ENCODE measurements at places on chromosomes 13 and 19. TPM values are rescaled to one million over a fixed set of nuclear protein-coding genes. Genes with fewer than 3 reads are reported as not detected.
A peak's percentile ranks its signal among the peaks of the same experiment; 100 is the strongest.

EVI5L gene
- 5.2 TPM for total RNA-seq

ABCA7 gene
- 15.8 TPM for total RNA-seq

PSG2 gene
- not detected for total RNA-seq

DLL3 gene
- 2.2 TPM for total RNA-seq

GNA15 gene
- total RNA-seq: 134 TPM

ITGBL1 gene
- total RNA-seq: not detected

KLHL26 gene
- total RNA-seq: 12.1 TPM

DNA sequence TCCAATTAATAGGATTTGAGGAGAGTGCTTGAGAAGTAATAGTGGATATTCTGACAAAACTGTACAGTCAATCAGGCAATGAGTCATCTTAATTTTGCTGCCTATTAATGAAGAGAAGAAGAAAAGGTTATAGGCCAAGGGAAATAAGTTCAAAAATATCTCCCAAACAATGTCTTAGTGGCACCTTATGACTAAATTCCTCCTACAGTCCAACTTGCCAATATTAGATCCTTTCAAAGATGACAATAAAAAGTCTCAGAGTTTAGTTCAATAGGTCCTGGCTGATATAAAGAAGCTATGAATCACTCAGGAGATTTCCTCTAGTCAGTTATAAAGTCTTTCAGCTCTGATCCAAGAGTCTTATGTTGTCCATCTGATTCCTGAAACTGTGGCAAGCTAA, 27.9 kb downstream of the UGGT2 start:
- no peaks in the 10 kb centered on the region for H3K27me3 ChIP-seq
- DNase-seq: no peak
- H3K4me1 ChIP-seq: no peaks in the 10 kb centered on the region
- H3K4me3 ChIP-seq: no peak overlapping the region
- H3K36me3 ChIP-seq: no peaks in the 10 kb centered on the region

DNA sequence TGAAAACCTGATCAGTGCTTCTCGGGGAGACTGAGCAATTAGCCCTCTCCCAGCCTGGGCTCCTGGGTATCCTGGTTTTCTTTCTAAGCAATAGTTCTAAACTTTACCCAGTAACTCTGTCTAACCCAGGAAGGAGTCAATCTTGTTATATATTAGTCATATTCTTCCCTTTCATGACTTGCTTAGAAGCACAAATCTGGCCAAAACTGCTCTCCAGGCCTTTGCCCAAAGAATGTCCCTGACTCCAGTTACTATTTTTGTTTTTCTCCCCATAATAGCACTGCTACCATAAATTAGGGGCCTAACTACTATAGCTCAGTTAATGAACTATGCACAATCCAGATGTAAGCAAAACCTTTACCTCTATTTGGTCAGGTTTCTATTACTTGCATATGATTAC, 355.8 kb upstream of the HTR2A start:
- no peaks in the 10 kb centered on the region for H3K27me3 ChIP-seq
- H3K4me1 ChIP-seq: no peaks in the 10 kb centered on the region
- no peak overlapping the region for H3K27ac ChIP-seq
- DNase-seq: no peak
- no peaks in the 10 kb centered on the region for H3K36me3 ChIP-seq

DNA sequence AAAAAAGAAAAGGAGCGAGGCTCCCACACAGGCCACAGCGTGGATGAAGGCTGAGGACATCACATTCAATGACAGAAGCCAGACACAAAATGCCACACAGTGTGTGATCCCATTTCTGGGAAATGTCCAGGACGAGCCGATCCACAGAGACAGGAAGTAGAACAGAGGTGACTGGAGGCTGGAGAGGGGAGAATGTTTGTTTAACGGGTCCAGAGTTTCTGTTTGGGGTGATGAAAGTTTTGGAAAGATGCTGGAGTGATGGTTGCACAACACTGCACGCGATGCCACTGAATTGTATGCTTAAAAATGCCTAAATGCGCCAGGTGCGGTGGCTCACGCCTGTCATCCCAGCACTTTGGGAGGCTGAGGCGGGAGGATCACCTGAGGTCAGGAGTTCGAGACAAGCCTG, 650 bp upstream of the FUT5 start:
- no peaks in the 10 kb centered on the region for H3K36me3 ChIP-seq
- no peak overlapping the region for H3K4me3 ChIP-seq
- H3K27ac ChIP-seq: no peak overlapping the region
- no peaks in the 10 kb centered on the region for H3K4me1 ChIP-seq
- DNase-seq: no peak
- H3K27me3 ChIP-seq: no peaks in the 10 kb centered on the region

- DNase-seq: no peak
- no peaks in the 10 kb centered on the region for H3K27me3 ChIP-seq
- H3K27ac ChIP-seq: no peak overlapping the region
- H3K4me3 ChIP-seq: no peak overlapping the region
- no peaks in the 10 kb centered on the region for H3K4me1 ChIP-seq
- no peaks in the 10 kb centered on the region for H3K36me3 ChIP-seq
Measured at GRCh38 chr13:97945792-97946419, 7.6 kb upstream of the IPO5 start.

DNA sequence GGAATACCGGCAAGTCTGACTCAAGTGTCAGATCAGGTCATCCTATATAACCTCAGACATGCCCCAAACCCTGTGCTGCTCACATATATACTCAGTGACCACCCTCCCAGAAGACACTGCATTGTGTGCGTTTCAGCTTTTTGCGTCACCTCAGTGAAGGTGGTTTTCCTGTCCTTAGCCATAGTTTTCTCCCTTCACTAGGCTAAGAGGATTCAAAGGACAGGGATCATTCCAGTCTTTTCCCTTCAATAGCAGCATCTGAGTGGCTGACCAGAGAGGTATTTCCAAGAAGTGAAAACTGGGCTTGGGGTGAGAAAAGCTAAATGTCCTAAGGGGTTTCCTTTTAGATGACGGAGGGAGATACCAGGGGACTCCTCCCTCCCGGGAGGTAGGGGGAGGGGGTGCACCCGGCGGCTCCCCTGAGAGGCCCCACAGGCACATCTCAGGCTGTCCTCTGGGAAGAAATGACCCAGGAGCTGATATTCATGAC, 12.7 kb upstream of the OR10H1 start:
- H3K36me3 ChIP-seq: no peaks in the 10 kb centered on the region
- H3K27ac ChIP-seq: no peak overlapping the region
- no peaks in the 10 kb centered on the region for H3K4me1 ChIP-seq
- peaks cover 14% of the 10 kb centered on the region for H3K27me3 ChIP-seq
- no peak overlapping the region for H3K4me3 ChIP-seq
- no peak for DNase-seq

- H3K27ac ChIP-seq: peak overlapping the region; percentile 35
- H3K4me3 ChIP-seq: no peak overlapping the region
- DNase-seq: no peak
- peaks cover 6% of the 10 kb centered on the region for H3K4me1 ChIP-seq
- peaks cover 10% of the 10 kb centered on the region for H3K36me3 ChIP-seq
- H3K27me3 ChIP-seq: peaks cover 78% of the 10 kb centered on the region
Measured at GRCh38 chr13:94702181-94703041, 9.9 kb downstream of the SOX21 start.

- peaks cover 39% of the 10 kb centered on the region for H3K36me3 ChIP-seq
- H3K27me3 ChIP-seq: no peaks in the 10 kb centered on the region
- H3K27ac ChIP-seq: peak overlapping the region; percentile 94
- DNase-seq: no peak
- H3K4me3 ChIP-seq: peak overlapping the region; percentile 99
Measured at GRCh38 chr19:57560049-57560491, 407 bp upstream of the ZNF550 start.

DNA sequence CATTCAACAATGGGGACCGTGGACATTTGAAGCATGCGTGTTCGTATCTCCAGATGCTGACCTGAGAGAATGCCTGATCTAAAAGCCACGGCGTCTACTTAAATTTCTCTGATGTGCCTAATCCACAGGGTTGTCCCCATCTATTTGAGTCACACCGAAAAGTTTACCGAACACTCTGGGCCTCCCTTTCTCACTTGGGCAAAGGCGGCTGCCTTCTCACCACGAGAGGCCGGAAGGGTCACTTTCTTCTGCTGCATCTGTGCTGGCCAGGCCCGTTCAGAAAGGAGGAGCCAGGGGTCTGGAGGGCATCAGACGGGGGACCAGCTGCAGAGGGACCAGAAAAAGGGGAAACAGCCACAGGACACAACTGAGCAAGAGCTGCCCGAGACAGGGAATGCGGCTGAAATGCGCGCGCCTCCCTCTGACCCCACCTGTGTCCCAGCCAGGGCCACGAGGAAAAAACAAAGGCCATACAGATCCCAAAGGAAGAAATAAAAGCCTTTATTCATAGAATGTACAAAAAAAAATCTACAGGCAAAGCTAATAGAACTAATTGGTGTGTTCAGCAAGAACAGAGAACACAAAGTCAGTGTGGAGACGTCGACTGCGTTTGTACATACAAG, 71.3 kb upstream of the C13orf46 start:
- H3K4me1 ChIP-seq: peaks cover 30% of the 10 kb centered on the region
- H3K4me3 ChIP-seq: no peak overlapping the region
- H3K27me3 ChIP-seq: no peaks in the 10 kb centered on the region
- no peak for DNase-seq
- peaks cover 36% of the 10 kb centered on the region for H3K36me3 ChIP-seq

DNA sequence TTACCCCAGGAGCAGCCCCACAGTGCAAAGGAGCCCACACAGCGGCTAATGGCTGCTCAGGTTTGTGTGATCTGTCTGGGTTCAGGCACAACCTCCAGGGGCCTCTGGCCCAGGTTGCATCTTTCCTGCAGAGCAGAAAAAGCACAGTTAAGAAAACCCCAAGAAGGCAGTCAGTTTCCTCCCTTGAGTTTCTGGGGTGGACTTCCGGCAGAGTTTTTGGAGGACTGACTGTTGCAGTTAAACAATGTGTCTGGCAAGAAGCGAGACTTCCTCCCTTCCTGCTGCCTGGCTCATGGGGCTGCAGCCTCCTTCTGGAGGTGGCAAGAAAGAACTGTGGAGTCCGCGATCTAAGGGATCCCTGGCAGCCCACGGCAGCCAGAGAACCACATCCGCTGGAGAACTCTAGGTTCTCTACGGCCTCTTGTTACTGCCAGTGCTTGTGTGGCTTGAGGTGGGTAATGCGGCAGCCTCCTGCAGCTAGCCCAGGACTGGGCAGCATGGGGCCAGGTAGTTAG, 114.4 kb downstream of the ZDHHC20 start:
- no peaks in the 10 kb centered on the region for H3K27me3 ChIP-seq
- peak; percentile 82 for DNase-seq
- H3K27ac ChIP-seq: peak overlapping the region; percentile 81
- H3K4me1 ChIP-seq: peaks cover 26% of the 10 kb centered on the region
- H3K4me3 ChIP-seq: peak overlapping the region; percentile 79

GRCh38 chr19:19409631-19410030, 4.2 kb downstream of the GATAD2A start:
- H3K36me3 ChIP-seq: peaks cover 25% of the 10 kb centered on the region
- H3K4me3 ChIP-seq: peak overlapping the region; percentile 28
- no peak overlapping the region for H3K27ac ChIP-seq
- H3K27me3 ChIP-seq: no peaks in the 10 kb centered on the region
- peaks cover 62% of the 10 kb centered on the region for H3K4me1 ChIP-seq

- H3K4me1 ChIP-seq: no peaks in the 10 kb centered on the region
- no peak overlapping the region for H3K27ac ChIP-seq
- DNase-seq: no peak
- no peaks in the 10 kb centered on the region for H3K27me3 ChIP-seq
- H3K36me3 ChIP-seq: no peaks in the 10 kb centered on the region
Measured at GRCh38 chr13:104065328-104065727, 999.1 kb upstream of the SLC10A2 start.

DNA sequence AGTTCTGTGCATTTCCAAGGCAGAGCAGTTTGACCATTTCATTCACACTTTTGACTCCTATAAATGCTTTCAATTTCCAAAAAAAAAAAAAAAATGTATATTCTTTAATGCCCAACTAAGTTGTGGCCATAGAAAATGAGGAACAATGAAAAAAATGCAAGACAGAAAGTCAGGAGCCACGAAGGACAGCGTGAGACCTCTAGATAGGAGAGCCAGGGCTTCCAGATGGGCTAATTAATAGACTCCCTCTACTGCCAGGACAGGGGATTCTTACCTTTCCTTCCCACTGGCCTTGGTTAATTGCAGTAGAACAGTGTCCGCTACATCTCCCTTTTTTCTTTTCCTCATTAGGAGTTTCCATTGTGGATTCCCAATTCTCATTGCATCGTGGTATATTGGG, 8.6 kb downstream of the FPR3 start:
- H3K27me3 ChIP-seq: no peaks in the 10 kb centered on the region
- no peak overlapping the region for H3K4me3 ChIP-seq
- H3K27ac ChIP-seq: no peak overlapping the region
- no peaks in the 10 kb centered on the region for H3K4me1 ChIP-seq
- no peak for DNase-seq

DNA sequence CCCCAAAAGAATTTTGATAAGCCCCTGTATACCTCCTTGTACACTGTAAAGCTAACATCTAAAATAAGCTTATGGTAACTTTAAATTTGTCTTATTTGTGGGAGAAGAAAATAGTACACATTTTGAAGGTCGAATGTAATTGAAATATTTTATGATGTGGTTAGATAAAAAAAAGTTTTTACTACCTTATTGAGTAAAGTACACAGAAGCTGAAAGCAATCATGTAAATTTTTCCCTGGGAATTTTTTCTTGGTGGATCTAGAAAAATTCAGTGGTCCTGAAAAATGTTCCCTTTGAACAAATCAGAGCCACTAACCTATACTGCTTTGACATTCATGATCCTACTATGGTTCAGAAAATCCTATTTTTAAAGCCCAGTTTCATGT, 46.9 kb downstream of the SIPA1L3 start:
- peaks cover 3% of the 10 kb centered on the region for H3K36me3 ChIP-seq

- H3K27ac ChIP-seq: no peak overlapping the region
- DNase-seq: no peak
- H3K27me3 ChIP-seq: no peaks in the 10 kb centered on the region
- H3K36me3 ChIP-seq: no peaks in the 10 kb centered on the region
- H3K4me1 ChIP-seq: no peaks in the 10 kb centered on the region
- H3K4me3 ChIP-seq: no peak overlapping the region
Measured at GRCh38 chr19:32022044-32022640, 323.3 kb upstream of the ZNF507 start.

DNA sequence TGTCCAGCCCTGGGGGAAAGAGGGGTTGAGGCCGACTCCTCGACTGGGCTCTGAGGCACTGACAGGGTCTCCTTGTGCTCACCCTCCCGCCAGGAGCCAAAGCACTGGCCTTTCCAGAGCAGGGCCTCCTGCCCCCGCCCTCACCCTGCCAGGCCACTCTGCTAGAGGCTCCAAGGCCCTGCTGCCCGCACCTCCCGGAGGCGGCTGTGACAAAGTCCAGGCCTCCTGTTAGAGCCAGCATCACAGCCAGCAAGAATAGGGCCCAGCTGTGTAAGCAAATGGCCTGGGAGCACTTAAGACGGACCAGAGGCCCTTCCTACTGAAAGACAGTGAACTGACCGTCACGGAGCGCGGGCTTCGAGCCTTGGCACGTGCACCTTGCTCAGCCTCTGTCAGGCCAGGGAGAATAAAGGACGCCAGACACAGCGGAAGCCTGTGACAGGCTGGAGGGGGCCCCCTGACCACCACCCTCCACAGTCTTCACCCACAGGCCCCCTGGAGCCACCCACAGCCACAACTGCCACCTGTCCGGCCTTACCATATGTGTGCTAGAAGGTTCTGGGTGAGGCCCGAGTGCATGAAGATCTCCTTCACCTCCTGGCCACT, 50.9 kb downstream of the EPS15L1 start:
- no peaks in the 10 kb centered on the region for H3K27me3 ChIP-seq
- peaks cover 31% of the 10 kb centered on the region for H3K36me3 ChIP-seq
- H3K4me1 ChIP-seq: no peaks in the 10 kb centered on the region
- H3K27ac ChIP-seq: no peak overlapping the region
- H3K4me3 ChIP-seq: no peak overlapping the region

GRCh38 chr19:52626915-52627314, 11.2 kb downstream of the ZNF83 start:
- no peaks in the 10 kb centered on the region for H3K27me3 ChIP-seq
- no peaks in the 10 kb centered on the region for H3K4me1 ChIP-seq
- H3K27ac ChIP-seq: no peak overlapping the region
- H3K4me3 ChIP-seq: no peak overlapping the region

GRCh38 chr13:98478189-98479129, 98.4 kb downstream of the STK24 start:
- H3K4me1 ChIP-seq: peaks cover 59% of the 10 kb centered on the region
- peaks cover 39% of the 10 kb centered on the region for H3K36me3 ChIP-seq
- H3K4me3 ChIP-seq: peak overlapping the region; percentile 42
